ENCODE measurements at places on chromosomes 5 and 9.

- no peak for DNase-seq
Observed at GRCh38 chr5:143896516-143896915, 84.6 kb downstream of the HMHB1 start.

- no peak for DNase-seq
Observed at GRCh38 chr5:43309637-43310036, 3.6 kb downstream of the HMGCS1 start.

GRCh38 chr9:91898451-91899218 is 51.4 kb downstream of the ROR2 start:
- peak; percentile 29 for DNase-seq

DNA sequence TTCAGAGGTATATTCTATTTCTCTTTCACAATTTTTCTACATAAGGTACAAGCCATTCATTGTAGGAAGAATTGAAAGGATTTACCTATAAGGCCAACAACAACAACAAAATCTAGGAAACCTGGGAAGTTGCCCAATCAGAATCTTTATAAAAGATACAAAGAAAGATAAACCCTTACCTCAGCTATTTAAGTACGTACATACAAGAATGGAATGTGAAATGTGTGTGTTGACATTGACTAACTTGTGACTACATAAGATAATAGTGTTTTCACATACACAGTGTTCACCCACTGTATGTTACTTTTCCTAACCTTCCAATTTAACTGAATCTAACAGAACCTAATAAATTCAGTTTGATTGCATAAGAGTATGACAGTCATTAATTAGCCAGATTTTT is 154.1 kb downstream of the ADAMTS6 start:
- DNase-seq = no peak

- DNase-seq = no peak
Observed at GRCh38 chr9:14170392-14170931, 143.5 kb downstream of the NFIB start.

DNA sequence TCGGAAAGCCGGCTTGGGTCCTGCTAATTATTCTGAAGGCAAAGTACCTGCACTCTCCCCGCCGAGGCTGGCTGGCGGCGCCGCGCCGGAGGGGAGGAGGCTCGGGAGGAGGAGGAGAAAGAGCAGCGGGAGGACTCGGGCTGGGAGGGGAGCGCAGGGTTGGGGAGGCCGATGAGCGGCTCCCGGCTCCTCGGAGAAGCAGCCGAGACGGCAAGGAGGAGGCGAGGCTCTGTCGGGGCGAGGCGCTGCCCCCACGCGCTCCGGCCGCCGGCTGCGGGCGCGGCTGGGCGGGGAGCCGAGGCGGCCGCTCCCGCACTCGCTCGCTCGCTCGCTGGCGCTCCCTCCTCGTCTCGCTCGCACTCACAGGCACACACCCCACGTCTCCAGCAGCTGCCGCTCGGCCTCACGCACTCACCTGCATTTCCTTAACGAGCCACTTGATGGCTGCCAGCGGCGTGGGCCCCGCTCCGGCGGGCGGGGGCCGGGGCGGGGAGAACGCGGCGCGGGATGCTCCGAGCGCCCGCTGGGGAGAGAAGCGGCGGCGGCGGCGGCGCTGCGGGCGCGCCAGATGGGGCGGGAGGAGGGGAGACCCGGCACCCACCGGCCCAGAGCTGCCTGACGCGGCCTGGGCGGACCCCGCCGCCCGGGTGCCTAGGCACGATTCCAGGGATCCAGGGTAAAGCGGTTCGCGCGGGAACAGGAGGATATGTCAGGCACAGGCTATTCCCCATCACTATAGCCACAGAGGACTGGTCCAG is at the start of gene PTPRD:
TSS of gene PTPRD (minus strand) at position 362 of the 758 bp plus-strand sequence.
- DNase-seq = peak; percentile 81
